ENCODE measurements at places on chromosomes 5 and 9.

- no peak for DNase-seq
Measured at GRCh38 chr9:134049772-134050588, 17.8 kb downstream of the BRD3 start.

- DNase-seq: no peak
Measured at GRCh38 chr9:113675475-113675941, 200.6 kb upstream of the ZNF618 start.

DNA sequence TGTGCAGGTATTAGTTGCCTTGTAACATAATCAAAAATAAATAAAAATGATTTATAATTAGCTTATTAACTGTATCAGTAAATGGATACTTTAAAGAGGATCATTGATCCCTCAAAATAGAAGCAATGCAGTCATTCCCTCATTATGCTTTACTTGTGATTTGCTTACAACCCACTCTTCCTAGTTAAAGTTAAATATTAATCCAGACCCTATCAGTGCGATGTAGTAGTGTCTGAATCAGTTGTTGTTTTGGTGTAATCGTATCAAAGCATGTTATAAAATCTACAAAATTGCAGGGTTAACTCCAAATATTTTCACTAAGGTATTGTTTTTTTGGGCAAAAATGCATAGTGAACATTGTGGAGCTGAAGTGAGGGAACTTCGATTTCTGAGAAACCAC is 17.6 kb downstream of the TENT4A start:
- no peak for DNase-seq

GRCh38 chr9:2761424-2761823 is 44.1 kb downstream of the KCNV2 start:
- no peak for DNase-seq

DNA sequence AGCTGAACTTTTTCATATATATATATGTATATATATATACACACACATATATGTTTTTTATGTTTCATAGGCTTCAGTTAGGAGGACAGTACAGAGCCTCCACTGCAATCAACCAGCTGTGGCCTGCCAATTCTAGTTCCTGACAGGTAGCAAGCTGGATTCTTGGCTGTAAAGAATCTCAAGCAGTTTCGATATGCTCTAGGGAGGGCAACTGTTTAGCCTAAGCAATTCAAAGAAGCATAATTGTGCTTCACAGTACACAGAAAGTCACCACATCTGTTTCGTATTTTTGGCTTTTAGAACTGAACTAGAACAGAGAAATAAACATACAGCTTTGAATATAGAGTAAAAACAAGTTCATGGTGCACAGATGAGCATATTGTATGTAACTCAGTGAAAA is 152.4 kb upstream of the ARRDC3 start:
- no peak for DNase-seq

- DNase-seq: no peak
Measured at GRCh38 chr9:1429297-1429696, 379.1 kb downstream of the DMRT2 start.

DNA sequence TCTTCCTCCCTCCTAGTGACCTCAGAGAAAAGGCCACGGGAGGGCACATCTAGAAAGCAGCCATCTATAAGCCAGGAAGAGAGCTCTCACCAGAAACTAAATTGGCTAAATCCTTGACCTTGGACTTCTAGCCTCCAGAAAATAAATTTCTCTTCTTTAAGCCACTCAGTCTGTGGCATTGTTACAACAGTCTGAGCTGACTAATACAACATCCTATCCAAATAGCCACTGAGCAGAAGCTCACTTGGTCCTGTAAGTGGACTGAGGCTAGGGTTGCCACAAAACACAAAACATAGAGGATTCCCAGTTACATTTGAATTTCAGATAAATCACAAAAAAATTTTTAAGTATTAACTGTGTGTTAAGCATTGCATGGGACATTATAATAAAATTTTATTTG is 383.4 kb downstream of the MLLT3 start:
- no peak for DNase-seq

DNA sequence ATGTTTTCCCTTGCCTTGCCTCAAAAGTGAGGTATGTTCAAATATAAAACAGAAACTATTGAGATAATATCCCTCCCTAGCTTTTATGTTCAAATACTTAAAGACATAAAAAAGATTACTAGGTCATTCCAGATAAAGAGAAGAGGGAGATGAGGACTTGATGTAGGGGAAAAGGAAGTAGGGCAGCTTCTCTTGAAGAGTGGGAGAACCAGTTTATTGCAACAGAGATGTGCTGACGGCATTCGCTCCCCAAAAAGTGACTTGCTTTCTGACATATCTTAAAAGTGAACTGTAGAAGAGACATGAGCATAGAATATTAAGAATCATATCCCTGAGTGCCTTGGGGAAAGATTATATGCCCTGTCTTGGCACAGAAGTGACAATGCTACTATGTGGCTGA is 330.2 kb upstream of the NREP start:
- DNase-seq: no peak

GRCh38 chr5:129098488-129099183 is 4.1 kb downstream of the ISOC1 start:
- no peak for DNase-seq

- DNase-seq: peak; percentile 65
Measured at GRCh38 chr5:80961376-80962281, 1.5 kb downstream of the RASGRF2 start.

DNA sequence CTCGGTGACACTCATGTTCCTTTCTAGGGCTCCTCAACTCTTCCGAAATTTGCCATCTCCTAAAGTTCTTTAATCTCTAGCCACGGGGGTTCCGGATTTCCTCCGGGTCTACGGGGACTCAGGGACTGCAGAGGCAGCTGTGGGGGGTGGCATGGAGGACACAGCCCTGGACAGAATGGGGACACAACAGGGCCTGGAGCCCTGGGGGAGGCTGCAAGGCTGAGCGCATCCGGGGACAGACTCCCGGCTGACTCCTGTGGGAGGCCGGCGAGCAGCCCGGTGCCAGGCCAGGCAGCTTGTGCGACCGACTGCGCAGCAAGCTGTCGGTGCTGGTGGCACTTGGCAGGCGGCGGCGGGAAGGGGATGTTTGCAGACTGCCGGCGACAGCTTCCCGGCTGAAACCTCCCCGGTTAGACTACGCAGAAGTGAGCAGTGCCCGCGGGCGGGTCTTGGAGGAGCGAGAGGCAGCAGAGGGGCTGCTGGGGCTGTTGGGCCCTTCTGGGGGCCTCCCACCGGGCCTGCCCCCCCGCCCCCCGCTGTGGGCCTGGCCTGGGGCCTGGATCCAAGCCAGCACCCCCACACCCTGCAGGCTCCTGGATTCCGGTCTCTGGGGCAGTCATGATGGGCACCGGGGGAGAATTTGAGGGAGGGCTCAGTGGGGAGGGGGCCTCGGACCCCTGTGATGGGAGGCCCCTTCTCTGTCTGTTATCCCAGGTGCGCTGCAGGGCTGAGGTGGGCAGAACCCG is 28.7 kb upstream of the UBAC1 start:
- no peak for DNase-seq

- DNase-seq: no peak
Measured at GRCh38 chr9:71812385-71812784, 44.1 kb upstream of the CEMIP2 start.

- no peak for DNase-seq
Measured at GRCh38 chr9:119951090-119951489, 581.9 kb upstream of the BRINP1 start.

DNA sequence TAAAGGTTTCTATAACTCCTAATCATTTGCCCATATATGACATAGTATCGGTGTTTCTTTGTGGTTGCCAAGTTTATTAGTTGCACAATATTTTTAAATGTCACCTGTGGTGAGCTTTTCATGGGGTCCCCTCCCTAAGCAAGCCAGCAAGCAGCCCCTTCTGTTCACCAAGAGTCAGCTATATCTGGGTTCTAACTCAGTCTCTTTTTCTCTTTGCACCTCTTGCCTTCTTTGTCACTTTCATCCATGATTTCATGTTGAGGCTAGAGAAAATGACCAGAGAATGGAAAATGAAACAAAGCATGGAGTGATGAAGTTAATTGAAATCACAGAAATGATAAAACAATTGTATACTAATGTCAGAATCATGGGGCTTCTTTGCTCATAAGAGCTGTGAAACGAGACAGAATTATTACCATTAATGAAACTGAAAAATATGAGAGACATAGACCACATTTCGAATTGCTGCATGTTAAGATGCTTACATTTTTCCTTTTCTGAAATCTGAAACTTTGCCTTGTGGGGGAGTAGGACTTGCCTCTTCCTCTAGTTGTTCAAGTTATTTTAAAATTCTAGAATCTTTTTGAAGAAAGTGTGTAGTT is 75.7 kb downstream of the CAMK4 start:
- DNase-seq: no peak

- DNase-seq: no peak
Measured at GRCh38 chr9:133977421-133978201, 14.5 kb downstream of the VAV2 start.

GRCh38 chr9:99354104-99354503 is 132.0 kb downstream of the SEC61B start:
- DNase-seq: no peak

DNA sequence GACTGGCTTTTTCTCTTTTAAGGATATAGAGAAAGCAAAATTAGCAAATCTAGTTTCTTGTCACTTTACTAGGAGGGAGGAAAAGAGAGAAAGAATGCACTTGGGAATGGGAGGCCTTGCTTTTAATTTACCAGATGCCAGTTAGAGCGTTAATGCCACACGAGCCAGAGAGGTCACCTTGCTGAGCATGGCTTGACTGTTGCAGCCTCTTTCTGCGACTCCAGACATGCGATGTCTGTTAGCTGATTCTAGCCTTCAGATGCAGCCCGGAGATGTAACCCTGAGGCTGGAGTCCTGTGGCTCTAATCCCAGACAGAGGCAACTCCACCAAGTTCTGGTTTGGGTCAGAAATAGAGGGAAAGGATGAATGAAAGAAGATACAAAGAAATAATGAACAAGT is 152.5 kb downstream of the TRIO start:
- no peak for DNase-seq

DNA sequence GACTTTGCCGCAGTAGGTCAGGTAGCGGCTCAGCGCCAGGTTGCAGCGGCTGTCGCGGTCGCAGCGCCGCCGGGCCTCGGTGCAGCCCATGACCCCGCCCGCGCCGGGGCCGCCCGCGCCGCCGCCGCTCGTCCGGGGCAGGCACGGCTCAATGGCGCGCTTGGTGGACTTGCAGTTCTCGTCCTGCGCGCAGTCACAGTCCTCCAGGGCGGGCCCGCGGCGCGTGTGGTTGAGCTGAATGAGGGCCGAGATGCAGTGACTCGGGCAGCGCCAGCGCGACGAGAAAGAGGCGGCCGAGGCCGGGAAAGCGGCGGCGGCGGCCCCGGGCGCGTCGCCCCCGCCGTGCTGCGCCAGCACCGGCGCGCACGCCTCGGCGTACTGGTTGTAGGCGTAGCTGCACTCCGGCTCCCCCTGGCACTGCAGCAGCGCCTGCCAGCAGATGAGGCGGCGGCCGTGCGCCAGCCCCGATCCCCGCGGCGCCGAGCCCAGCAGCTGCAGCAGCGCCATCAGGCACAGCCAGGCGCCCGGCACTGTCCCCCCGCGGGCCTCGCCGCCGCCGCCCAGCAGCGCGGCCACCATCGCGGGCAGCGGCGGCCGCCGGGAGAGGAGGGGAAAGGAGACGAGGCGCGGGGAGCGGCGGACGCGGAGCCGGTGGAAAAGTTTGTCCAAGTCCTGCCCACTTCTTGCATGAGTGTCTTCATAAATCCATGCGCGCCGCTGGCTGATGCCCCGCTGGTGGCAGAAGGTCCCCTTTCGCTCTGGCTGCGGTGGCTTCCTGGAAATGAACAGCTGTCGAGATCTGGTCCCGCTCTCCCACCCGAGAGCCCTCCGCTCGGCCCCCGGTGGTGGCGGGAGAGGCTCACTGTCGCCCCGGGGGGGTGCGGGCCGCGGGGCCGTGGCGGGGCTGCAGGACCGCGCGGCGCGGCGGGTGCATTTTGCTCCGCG is 833 bp downstream of the GAS1 start:
- DNase-seq: peak; percentile 73

DNA sequence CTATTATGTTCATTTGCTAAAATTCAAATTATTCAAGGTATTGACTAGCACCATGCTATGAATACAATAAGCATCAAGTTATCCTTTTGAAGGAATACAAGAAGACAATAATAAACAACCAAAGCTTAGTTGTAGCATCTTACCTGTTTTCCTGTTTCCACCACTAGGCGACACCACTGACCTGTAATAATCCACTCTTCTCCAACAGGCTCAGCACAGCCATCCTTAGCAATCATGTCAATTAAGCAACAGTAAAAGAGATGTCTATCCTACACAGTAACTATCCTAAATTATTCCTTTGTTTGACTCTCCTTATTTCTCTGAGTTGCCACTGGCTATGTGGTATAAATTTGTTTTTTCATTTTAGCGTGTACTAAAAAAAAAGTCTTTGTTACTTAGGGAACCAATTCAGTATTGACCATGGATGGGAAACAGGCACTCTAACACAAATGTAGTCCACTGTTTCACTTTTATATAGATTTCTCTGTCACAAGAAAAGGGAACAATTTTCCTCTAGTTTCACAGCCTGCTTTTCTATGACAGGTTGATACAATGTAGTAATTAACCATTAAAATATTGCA is 46.2 kb downstream of the PCA3 start:
- DNase-seq: no peak

- DNase-seq: no peak
Measured at GRCh38 chr5:109697339-109697738, 7.6 kb downstream of the MAN2A1 start.

GRCh38 chr9:7212101-7212500 is 454.3 kb downstream of the KDM4C start:
- DNase-seq: no peak

DNA sequence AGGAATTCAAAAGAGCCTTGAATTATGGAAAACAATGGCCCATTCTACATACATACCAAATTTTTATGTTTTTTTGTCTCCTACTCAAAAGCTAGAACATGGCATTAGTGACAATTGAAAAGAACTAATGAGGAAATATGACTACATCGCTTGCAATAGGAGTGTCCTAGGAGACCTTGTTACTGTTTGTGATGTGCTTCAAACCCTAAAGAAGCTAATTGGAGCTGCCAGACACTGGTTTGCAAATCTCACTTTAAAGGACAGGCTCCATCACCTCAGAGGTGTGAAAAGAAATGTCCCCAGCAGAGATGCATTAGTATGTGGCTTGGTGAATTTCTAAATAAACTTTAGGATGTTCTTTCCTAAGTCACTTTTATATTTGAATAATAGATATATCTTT is 354.2 kb upstream of the EFNA5 start:
- DNase-seq: no peak

DNA sequence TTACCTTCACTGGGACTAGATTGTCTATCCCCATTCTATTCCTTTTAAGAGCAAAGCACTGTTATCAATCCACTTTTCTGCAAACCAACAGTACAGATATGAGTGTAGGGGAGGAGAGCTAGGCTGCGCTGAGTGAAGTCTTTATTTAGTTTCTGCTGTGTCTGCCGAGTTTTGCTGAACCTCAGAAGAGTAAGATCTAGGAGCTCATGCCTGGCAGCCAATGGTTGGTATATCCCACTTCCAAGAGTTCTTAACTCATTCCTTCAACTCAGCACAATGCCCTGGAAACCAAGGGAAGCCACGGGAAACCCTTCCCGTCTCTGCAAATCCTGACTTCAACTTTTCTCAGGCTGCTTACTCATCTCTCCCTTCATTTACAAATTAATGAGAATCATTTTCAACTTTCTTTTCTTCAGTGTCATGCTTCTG is 58.0 kb upstream of the JAK2 start:
- no peak for DNase-seq

GRCh38 chr5:110616009-110616408 is 110.5 kb downstream of the TMEM232 start:
- DNase-seq: no peak
